ENCODE measurements at places on chromosomes 12 and 14.

DNA sequence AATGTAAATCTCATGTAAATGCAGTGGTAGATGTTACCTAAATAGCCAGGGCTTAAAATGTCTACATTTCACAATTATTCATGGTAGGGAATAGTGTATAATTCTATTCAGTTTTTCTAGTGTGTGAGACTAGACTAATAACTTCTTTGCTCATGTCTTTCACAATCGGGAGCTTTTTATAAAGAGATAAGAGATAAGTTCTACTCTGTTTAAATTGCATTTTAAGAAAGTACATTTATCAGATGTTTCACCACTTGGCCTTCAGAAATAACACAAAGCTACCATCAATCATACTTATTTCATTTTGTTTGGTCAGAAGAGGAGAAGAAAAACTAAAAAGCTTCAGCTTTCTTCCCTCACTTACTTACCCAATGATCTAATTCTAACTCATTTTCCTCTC lies 725.5 kb upstream of the FLRT2 start:
- no peak for DNase-seq

GRCh38 chr12:30870491-30871265 lies 55.9 kb upstream of the TSPAN11 start:
- DNase-seq: no peak

DNA sequence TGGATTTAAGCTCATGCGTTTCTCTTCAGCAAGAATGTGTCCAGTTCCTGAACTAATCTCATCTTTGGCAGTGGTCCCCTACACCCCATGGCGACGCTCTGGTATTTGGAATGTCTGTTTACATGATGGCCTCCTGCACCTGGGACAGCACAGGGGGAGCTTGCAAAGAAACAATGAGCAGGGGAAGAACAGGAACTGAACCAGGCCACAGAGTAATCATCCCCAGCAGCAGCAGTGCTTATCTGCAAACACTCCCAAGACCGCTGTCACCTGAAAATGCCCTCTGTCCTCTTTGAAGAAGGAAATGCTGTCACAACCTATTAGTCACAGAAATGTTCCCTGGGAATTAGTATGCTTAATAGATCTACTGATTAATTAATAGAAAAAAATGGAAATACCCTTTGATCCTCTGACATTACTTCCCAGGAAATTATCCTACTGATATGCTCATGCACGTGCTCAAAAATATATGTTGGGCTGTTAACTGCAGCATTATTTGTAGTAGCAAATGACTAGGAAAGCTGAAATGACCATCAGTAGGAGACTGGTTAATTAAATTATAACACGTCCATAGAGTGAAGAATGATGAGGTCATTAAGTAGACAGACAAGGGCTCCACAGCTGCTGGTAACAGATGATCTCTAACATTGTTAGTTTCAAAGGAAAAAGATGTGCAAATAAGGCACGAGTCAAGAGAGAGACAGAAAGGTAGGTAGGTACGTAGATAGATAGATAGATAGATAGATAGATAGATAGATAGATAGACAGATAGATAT lies 279.3 kb upstream of the FLRT2 start:
- no peak for DNase-seq

DNA sequence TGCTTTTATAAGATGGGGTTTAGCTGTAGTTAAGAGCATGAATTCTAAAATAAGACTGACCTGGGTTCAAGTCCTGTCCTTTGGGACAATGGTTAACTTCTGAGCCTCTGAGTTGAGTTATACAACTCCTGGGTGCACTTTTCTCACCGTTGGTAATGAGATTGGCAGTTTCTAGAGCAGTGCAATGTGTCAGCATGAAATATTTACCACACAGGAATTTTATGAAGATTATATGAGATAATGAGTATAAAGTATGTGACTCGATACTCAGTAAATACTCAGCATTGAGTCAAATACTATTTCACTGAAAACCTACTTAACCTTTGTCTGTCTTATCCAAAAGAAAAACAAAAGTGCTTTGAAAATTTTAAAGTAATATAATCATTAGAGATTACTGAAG lies 214.2 kb downstream of the CPNE8 start:
- DNase-seq: no peak

GRCh38 chr14:68798621-68799020 lies 5.8 kb upstream of the ZFP36L1 start:
- DNase-seq: no peak

All from fibroblast of skin of scalp (primary cell).